Suppressor macrophage (primary cell): ENCODE measurements at places on chromosomes 2 and 18.

DNA sequence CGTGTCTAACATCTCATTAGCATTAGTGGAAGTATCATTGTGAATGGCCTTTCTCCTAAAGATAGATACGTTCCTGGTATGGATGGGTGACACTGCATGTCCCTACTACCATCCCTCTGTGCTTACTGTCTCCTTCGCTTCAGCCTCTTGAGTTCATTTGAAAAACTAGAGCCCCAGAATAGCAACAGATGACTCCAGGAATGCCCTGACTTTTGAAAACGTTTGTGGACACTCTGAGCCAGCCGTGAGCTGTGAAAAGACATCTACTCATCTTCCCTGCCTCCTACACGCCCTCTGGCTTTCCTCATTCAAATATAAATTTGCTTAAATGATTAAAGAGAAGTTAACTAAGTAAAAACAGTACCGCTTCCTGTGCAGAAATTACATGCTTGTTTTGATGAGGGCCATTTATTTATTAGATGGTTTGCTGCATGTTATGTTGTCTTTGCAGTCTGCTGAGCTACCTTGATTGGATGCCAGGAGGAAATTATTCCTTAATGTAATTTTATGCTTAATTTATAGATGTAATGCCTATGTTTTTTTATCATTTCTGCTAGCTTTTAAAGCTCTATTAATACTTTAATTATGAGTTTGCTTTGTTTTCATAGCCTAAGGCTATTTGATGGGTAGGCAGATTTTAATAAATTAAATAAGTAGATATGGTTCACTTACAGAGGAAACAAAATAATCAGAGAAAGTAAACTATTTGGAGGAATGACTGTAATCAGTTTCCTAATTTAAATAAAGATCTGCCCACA lies 32.1 kb upstream of the MYO3B start:
- no peak for DNase-seq

- no peak for DNase-seq
These were observed 472.6 kb upstream of the KLHL29 start for GRCh38 chr2:22912398-22912797.

DNA sequence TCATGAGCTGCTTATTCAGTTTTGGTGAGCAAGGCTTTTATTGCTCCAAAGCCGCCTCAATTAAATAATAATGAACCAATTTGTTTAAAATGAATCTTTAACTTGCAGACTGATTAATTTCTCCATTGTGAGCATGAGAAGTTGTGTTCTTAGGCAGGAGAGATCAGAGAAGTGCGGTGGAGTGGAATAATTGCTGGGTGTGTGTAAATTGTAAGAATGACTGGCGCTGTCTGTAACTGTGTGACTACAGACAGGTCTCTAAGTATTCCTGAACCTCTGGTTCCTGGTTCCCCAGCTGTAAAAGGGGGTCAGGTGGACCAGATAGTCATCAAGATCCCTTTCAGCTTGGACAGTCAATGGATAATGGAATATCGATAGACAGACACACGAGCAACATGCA lies 98.0 kb upstream of the EFEMP1 start:
- no peak for DNase-seq

DNA sequence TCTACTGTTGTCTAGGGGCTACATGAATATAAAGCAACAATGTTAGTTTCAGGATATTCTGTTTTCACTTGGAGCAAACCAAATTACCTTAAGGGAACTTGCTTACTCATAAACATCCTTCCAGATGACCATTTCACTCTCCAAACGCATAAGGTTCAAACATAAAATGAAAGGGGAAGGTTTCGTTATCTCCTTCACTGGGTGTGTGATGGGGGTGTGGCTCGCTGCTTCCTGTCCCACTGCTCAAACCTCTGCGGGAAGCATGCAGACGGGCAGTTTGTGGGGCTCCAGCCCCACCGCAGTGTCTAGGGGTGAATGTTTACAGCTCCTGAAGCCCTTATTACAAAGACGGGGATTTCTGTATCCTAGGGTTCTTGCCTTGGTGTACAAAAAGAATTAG lies 1310.9 kb upstream of the TMEFF2 start:
- DNase-seq = no peak

- no peak for DNase-seq
These were observed 41.9 kb upstream of the RHOB start for GRCh38 chr2:20404950-20405349.
